Glutamatergic neuron (in vitro differentiated cells): ENCODE measurements at places on chromosomes 6 and 20.

DNA sequence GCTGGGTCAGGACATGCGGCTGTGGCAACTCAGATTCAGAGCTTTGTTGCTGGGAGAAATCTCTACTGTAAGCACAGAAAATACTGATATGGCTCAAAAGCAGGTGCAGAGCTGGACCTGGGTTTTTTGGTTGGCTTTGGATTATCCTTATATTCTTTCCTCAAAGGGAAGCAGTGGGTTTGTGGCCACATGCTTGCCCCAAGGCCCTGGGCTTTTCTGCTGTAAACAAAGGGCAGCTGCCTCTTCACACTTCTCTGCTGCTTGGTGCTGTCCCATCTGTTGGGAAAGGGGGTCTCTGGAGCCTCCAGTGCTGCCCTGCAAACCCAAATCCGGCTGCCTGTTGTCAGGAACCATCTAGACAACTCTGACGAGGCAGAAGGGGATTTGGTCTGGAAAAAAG lies 52.4 kb downstream of the ANKRD6 start:
- DNase-seq = peak; percentile 32

DNA sequence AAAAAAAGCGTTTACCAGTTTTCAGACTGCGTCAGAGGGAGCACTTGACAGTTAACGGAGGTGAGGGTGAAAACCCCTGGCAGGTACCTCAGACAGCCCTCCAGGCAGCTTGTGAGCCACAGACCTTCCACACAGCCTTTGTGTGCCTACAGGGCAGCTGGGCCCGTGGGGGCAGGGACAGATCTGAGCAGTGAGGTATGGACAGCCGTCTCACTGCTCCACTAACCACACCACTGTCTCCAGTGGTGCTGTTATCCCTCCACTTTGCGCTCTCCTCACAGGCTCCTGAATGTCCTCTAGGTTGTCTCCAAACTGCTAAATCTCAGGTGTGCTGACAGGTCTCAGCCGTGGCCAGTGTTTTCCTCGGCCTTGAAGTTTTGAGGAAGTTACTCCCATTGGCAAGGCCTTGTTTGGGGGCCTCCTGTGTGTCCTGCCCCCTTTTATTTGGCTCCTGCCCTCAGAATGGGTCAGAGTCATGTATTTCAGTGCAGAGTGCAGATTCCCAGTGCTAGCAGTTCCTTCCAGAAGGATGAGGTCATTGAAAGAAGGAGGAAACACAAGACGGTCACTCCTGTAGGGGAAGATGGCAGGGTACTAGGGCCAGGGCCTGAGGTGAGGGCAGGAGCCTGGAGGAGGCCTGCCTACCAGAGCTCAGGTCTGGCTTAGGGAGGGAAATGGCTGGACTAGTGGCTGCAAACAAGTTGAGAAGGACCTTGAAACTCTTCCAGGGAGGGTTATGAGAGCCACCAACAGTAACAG lies 11.8 kb downstream of the GFRA4 start:
- DNase-seq = no peak

DNA sequence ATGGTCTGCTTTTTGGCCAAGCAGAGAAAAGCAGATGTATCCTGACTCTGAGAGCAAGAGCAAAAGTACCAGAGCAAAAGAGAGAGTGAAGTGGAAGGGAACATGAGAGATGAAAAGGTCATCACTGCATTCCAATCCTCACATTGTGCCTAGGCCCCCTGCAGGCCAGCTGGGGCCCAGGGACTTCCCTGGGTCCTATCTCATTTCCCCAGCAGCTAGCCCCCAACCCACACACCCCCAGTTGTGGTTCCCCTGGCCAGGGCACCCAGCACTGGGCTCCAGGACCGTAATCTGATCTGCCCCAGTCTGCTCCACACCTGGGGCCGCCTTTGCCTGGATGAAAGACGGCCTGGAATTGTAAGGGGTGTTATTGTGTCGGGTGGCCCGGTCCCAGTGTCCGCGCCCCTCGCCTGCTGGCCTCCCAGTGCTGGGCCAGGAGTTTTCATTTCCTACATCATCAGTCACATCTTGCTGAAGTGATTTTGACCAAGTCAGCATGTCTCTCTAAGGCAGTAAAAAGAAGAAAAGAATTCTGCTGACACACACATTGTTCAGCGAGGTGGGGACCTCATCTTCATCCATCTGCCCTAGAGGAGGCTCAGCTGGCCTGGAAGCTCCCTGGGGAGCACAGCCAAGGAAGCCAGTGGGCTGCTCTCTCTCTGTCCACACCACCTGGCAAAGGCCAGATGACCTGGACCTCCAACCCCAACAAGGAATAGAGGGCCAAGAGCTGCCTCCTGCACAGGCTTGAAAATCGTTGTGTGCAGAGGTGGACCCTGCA lies 4.0 kb upstream of the BMP7 start:
- DNase-seq = no peak

DNA sequence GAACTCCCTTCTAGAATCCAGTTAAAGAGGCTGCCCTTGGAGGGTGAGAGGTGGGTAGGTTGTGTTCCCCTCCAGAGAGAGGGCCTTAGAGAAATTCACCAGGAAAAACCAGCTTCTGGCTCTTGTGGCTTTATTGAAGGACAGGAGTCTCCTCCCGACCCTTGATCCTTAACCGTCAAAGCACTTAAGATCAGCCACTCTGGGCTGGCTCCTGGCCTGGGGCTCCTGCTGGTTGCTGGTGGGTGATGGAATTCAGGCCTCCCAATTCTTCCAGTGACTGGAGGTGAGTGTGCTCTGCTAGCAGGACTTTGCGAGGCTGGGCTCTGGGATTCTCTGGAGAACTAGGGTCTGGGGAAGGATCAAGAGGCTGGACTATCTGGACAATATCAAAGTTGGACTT lies 75.6 kb upstream of the LGSN start:
- DNase-seq = no peak

- no peak for DNase-seq
Observed at GRCh38 chr20:57589728-57590484, 29.0 kb downstream of the PCK1 start.
